ENCODE measurements at places on chromosomes 16 and 17.

GRCh38 chr17:65588181-65588808 is 26.8 kb upstream of the AXIN2 start:
- no peak for DNase-seq

DNA sequence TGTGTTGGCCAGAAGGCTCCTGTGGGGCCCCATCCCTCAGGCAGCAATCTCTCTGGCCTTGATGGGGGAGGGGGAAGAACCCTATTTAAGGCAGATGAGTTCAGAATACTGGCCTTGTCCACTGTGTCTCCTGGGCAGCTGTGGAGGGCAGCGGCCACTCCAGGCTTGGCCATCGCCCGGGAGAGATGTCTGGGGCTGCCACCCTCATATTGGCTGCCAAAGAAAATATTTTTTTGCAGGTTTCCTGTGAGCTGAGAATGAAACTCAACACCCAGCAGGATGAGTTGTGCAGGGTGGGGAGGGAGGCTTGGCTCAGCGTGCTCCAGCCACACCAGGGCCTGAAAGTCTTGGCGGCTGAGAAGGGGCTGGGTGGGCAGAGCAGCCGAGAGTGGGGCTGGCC is 14.4 kb upstream of the TIMP2 start:
- no peak for DNase-seq

DNA sequence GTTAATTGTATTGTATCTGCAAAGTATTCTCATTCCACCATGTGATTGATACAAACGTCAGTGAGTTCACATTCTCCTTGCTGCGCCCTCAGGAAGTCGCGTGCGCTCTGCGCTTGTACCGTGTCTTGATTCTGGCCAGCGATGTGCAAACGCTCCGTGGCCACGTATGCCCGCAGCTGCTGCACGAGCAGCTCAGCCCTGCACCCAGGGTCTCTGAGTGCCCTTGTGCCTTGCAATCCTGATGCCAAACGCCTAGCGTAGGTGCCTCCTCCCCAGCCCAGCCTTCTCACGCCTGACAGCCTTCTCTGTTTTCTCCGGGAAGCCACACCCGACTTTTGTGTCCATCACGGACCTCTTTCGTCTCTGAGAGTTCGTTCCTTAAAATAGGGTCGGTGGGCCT is 9.4 kb downstream of the ZNF469 start:
- DNase-seq = no peak

DNA sequence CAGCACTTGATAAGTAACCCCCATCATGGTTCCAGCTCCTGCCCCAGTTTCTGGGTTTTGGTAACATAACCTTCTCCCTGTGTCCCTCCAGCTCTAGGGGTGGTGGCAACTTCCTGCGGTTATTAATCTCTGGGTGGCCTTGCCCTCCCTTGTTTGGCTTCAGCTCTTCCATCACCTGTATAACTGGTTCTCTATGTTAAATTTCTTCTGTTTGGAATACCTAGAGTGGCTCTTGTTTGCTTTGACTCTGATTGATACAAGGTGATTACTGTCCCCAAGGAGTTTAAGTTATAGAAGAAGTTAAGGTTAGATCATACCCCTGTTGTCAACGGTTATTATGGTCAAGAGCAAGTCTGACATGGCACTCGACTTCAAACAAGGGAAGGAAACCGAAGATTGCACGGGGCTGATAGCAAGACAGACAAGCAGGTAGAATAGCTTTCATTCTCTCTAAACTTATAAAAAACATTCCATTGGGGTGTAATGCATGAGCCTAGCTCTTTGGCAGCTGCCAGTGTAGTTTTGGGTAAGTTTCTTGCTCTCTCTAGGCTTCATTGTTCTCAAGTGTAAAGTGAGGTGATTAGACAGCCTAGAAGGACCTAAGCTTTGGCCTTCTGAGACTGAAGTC is 11.0 kb upstream of the CCR7 start:
- no peak for DNase-seq

- DNase-seq = no peak
Observed at GRCh38 chr17:57663326-57664070, 81.6 kb downstream of the CCDC182 start.

DNA sequence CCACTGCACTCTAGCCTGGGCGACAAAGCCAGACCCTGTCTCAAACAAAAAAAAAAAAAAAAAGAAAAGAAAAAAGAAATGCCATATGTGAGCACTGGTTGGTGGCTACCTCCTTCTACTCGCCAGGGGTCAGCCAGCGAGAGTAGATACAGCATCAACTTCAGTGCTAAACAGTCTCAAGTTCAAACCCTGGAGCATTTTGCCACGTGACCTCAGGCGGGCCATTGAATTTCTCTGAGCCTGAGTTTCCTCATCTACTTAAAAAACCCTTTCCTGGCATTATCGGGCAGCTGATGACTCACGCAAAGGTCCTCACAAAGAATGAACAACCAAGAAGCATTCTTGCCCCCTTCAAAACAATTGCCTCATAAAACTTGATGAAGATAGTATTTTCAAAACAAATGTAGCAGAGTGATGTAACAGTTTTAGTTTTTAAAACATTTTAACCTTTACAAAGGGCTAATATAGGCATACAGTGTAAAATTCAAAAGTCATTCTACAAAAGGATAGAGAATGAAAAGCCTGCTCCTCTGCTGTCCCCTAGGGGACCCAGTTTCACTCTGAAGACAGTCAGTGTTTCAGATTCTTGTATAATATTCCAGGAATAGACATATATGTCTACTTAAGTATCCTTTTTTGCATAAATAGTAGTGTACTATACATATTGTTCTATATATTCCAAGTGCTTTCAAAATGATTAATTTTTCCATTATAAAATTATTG is 28.4 kb downstream of the DNAH2 start:
- no peak for DNase-seq

- DNase-seq = peak; percentile 52
Observed at GRCh38 chr16:3950343-3951193, 70.1 kb upstream of the CREBBP start.

DNA sequence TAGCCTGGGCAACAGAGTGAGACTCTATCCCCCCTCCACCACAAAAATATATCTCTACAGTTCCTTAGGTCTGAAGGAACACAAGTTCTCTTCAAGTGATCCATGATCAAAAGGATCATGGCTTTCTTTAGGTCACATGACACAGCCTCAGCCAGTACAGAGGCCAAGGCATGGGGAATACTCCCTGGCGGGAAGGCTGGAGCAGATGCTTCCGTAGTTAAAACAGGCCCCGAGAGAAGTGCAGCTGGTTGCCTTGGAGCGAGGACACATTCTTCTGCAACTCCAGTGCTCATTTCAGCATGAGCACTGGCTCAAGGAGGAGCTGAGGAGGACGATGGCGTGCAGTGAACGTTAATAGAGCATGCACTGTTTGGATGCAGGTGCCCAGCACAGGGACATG is 13.5 kb downstream of the CDIP1 start:
- no peak for DNase-seq

- DNase-seq = no peak
Observed at GRCh38 chr16:63461248-63461841, 1425.1 kb upstream of the CDH8 start.

DNA sequence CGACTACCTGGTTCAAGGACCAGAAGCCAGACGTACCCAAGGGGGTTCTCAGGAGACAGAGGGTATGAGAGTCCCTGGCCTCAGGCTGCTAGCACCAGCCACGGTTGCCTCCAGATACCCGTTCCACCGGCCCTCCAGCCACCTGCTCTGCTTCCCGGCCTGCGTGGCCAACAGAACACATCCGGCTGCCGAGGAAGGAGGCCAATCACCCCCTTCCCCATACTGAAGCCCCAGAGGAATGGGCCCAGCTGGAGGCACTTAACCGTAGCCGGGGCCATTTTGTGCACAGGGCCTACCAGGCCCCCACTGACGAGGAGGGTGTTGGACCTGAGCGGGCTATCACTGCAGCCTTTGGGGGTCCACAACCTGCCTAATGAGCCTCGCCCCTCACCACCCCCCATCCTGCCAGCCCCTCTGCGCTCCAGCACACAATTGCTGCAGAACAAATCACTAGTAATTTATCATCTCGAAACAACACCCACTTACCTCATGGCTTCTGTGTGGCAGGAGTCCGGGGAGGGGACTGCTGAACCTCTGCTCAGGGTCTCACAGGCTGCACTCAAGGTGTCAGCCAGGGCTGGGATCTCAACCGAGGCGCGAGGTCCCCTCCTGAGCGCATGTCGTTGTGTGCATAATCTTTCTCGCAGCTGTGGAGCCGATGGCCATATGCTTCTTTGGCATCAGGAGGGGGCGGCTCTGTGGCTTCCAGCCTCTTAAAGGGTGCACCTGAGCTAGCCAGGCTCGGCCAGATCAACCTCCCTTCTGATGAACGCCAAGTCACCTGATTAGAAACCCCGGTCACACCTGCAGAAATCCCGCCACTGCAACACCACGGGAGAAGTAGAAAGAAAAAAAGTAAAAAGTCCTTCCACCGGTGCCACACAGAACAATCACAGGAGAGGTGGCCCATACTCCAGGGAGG is 10.1 kb upstream of the KREMEN2 start:
- no peak for DNase-seq

DNA sequence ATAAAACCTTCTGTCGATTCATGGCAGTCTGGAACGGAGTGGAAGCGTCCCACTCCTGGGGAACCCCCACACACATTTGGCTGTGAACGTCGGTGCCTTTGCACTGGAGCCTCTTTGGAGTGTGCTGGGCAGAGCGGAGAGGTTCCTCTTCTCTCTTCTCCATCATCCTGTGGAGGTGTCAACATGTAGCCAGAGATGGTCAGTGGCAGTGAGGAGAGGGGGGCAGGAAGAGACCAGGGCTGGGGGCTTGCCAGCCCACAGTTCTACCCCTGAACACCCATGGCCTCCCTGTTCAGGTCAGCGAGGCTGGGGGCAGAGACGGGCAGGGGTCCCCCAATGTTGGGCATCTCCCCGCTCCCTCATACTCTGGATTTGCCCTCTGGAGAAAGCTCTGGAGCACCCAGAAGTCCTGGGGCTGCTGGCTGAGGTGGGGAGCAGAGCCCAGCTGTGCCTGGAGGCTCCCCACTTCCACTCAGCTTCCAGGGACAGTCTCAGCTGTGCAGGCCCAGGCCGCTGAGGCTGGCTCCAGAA is 223.7 kb downstream of the SEC14L1 start:
- no peak for DNase-seq

DNA sequence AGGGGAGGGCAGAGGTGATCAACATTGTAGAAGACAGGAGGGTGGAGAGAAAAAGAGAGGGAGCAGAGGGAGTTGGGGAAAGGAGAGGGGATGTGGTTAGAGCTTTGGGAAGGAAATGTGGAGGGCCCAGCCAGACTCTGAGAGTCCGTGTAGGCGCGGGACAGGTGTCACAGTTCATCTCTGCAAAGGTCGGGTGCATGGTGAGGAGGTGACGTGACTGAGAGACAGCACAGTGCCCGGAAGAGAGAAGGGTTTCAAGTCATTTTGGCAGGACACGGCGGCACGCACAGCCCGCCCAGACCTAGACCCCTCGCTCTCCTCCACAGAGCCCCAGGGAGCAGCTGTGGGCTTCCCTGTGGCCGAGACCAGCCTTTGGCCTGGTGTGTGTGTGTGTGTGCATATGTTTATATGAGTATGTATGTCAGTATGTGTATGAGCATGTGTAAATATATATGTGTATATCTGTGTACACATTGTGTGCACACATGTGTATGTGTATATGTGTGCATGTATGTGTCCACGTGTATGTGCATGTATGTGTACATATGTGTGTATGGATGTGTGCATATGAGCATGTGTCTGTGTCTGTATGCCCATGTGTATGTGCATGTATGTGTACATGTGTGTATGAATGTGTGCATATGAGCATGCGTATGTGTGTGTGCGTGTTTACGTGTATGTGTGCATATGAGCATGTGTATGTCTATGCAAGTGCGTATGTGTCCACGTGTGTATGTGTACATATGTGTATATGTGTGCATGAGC is 104.6 kb downstream of the SEC14L1 start:
- no peak for DNase-seq

DNA sequence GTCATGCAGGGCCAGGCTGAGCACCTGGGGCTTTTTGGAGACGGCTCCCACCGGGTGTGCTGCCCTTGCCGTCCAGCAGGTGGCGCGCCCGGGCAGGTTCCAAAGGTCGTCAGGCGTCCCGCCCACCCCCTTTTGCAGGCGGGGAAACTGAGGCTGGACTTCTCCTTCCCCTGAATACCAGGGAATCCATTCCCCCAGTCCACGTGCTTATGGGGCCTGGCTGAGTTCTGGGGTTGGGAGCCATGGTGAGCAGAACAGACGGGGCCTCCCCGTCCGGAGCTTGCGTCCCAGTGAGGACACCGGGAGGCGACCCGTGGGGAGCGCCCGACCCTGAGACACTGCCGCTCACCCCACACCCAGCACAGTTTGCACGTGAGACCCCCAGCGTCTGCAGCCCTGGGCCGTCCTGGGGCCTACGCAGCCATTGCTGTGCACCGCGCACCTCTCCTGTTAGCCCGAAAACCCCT is 51.8 kb upstream of the JPH3 start:
- no peak for DNase-seq

- DNase-seq = no peak
Observed at GRCh38 chr16:27985981-27986380, 77.5 kb downstream of the GSG1L start.

DNA sequence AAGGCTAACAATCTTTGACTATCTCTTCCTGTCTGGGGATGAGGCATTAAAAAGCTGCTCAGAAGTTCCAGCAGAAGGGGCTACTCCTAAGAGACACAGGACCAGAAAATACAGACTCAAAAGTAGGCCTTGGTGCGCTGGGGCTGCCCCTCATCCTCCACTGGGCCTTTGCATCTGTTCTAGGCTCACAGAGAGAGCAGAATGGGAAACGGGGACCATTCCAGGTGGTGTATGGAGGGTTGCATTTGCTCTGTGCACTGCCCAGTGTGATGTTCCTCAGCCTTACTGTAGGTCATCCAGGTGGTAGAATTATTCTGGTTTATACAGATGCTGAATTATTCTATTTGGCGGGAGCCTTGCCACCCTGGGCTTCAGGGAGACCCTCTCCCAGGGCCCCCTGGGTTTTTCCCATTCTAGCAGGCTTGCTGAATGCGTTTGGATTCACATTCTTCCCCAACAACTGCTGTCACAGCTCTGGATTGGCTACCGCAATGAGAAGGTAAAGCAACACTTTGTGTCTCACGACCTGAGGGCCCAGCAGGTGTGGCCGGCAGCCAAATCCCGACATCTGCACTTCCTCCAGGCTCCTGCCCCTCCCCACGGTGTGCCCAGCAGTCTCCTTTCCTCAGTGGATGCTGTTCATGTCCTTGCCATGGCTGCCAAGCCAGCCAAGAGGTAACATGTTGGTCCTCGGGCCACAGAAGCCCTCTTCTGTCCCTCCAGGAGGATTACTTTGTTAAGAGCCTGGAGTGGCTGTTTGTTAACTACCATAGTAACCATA is 25.0 kb upstream of the ZNHIT3 start:
- DNase-seq = no peak

GRCh38 chr17:47660064-47660492 is 10.4 kb downstream of the KPNB1 start:
- DNase-seq = no peak

- no peak for DNase-seq
Observed at GRCh38 chr17:46949291-46950174, 26.6 kb downstream of the GOSR2 start.

DNA sequence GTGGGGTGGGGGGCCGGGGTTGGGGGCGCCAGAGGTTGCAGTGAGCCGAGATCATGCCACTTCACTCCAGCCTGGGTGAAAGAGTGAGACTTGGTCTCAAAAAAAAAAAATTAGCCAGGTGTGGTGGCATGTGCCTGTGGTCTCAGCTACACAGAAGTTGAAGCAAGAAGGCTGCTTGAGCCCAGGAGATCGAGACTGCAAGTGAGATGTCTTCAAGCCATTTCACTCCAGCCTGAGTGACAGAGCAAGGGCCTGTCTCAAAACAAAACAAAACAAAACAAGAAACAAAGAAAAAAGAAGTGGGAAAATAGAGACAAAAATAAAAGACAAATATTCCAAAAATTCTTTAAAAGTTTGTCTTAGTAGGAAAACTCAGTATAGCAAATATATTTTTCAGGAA is 135.1 kb upstream of the CORO6 start:
- no peak for DNase-seq

- DNase-seq = no peak
Observed at GRCh38 chr16:48444574-48444973, 59.4 kb upstream of the SIAH1 start.

Measured in mesothelial cell of epicardium (in vitro differentiated cells).